ENCODE measurements at places on chromosomes 13 and 19.
A peak's percentile ranks its signal among the peaks of the same experiment; 100 is the strongest.

- no peak for DNase-seq
Measured at GRCh38 chr13:29474991-29475390, 120.5 kb downstream of the SLC7A1 start.

DNA sequence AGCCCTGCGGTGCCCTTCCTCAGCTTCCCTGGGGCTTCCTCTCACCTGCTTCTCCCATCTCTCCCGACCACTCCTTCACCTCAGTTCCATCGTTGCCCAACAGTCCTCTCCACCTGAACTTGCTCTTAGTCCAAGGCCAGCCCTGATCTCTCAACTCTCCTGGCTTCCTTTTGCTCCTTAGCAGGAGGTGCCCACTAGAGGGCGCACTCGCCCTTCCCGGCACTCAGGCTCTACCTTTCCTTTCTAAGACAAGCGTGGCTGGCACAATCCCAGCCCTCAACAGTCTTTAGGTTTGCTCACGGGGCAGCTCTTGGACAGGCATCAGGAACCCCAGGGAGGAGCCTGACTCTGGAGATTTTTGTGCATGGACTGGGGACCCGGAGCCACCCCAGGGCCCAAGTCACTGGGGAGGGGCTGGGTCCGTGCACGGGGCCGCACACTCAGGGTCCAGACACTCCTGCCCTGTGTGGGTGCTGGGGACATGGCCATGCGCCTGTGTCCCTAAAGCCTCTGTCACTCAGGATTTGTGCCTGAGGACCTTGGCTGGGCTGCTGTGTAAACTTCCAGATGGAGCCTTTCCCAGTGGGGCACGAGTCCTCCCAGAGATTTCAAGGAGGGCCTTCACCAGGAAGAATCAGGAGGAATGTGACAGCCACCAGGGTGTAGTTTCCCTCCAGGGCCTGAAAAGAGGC lies 12.1 kb upstream of the CEACAM8 start:
- peak; percentile 11 for DNase-seq

- no peak for DNase-seq
Measured at GRCh38 chr19:47641891-47642485, 33.1 kb downstream of the BICRA start.

- no peak for DNase-seq
Measured at GRCh38 chr19:50512999-50513745, 541 bp downstream of the ASPDH start.

DNA sequence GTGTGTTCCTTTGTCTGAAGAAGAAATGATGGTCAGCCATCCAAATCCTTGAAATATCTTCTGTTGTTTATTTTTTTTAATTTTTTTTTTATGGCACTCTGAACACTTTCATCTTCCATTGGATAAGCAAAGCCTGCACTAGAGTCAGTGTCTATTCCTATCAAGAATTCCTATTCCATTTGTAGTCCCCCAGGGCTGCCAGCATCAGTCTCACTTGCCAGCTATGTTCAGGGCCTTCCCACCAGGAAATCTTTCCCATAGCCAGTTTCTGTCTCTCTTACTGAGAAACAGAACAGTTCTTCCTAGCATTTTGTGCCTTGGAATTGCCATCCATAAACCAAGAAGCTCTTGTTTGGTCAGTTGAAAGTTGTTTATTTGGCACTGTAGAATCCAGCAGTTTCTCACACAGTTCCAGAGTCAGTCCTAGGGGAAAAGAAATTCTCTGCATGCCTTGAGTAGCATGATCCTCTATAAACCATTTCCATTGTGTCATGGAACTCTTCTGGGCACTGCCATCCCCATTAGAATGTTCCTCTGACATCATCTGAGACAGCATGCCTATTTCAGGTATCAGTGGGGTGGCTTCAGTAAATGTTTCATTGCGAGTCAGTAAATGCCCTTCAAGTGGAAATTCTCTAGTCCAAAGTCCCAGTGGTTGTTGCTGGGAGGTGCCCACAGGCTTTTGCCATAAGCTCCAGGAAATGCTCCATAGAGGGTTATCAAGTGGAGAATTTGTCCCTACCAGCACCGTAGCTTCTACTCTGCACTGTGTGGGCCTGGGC lies 18.7 kb upstream of the SPRYD7 start:
- no peak for DNase-seq

DNA sequence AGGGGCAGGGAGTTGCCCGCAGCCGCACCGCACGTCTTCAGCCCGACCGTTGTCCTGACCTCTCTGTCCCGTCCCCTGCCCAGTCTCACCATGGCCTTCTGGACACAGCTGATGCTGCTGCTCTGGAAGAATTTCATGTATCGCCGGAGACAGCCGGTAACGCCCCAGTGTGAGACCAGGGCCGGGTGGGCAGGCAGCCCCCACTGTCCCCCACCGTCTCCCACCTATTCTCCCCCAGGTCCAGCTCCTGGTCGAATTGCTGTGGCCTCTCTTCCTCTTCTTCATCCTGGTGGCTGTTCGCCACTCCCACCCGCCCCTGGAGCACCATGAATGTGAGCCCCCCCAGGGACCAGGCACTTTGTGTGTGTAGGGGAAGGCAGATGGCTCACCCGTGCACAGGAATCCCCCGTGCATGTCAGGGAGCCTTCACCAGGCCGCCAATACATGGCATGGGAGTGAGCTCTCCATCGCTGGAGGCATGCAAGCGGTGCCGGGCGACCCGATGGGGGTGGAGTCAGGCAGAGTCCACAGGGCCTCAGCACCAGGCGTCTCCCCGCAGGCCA lies 1.4 kb downstream of the ABCA7 start:
- DNase-seq, result no peak

GRCh38 chr13:94921181-94921580 lies 208.8 kb upstream of the SOX21 start:
- no peak for DNase-seq

GRCh38 chr13:85640727-85641126 lies 158.5 kb downstream of the SLITRK6 start:
- no peak for DNase-seq

GRCh38 chr19:18675779-18676178 lies 7.7 kb upstream of the CRTC1 start:
- DNase-seq, result no peak

- no peak for DNase-seq
Measured at GRCh38 chr19:14804765-14805164, 26.4 kb upstream of the ADGRE2 start.

GRCh38 chr19:4717191-4717965 lies 6.3 kb downstream of the DPP9 start:
- DNase-seq, result no peak

- peak; percentile 38 for DNase-seq
Measured at GRCh38 chr19:1837625-1838105, 10.6 kb downstream of the REXO1 start.

DNA sequence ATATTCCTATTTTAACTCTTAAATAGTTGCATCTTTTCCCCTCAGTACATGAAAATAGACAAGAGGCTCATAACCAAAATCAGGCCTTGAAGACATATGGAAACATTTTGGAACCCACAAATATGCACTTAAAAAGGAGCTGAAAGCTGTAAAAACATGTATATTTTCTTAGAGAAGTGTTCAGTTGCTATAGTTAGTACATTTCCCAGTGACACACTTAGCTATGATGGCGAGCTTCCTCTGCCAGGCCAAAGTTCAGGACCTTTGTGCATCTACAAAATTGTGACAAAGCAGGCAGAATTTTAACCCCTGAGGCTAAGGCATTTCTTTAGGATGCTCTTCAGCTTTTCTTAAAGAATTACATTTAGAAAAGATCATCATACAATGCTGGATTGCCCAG lies 54.5 kb downstream of the RCBTB2 start:
- DNase-seq, result no peak

DNA sequence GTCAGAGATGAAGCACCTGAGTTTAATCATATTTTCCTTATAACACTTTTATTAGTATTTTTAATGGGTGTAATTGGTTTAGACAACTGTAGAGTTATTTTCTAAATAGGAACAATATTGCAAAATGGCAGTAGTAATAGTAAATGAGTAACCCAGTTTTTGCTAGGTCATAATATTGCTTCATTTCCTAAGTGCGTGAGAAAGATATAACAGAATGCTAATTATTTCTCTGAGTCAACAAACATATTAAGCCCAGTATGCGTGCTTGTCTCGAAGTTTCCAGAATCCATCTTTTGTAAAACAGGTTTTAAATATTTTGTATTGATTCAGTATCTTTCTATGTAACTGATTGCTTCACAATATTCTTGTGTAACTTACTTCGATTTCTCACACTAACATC lies 315.3 kb downstream of the MYO16 start:
- DNase-seq, result no peak

GRCh38 chr19:5340637-5341447 lies at the start of gene PTPRS:
Gene PTPRS (minus strand): TSS chr19:5340812. CDS start chr19:5286140, 54,672 bp downstream.
- peak; percentile 82 for DNase-seq

- no peak for DNase-seq
Measured at GRCh38 chr13:107974409-107974808, 240.9 kb downstream of the LIG4 start.

GRCh38 chr19:12293777-12294248 lies 870 bp downstream of the ZNF44 start:
- DNase-seq, result peak; percentile 77

DNA sequence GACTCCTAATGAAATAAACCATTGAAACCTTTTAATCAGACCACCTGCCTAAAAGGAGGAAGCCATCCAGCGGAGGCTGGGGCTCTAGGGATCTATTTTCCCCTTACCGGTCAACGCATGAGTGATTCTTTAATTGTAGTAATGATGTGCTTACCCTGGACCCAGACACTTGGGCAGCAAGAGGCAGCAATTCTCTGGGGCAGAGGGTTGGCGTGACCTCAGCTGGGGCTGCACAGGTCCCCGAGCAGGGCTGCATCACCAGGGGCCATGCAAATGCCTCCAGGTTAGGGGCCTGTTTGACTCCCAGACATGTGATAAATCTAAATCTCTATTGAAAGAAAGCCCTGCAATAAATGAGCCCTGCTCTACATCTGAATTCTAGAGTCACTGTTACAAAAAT lies 194.2 kb upstream of the TSHZ3 start:
- DNase-seq, result no peak

- DNase-seq, result no peak
Measured at GRCh38 chr13:111620586-111620985, 300.1 kb downstream of the TEX29 start.

GRCh38 chr19:32403291-32403995 lies 2.1 kb upstream of the DPY19L3 start:
- no peak for DNase-seq

DNA sequence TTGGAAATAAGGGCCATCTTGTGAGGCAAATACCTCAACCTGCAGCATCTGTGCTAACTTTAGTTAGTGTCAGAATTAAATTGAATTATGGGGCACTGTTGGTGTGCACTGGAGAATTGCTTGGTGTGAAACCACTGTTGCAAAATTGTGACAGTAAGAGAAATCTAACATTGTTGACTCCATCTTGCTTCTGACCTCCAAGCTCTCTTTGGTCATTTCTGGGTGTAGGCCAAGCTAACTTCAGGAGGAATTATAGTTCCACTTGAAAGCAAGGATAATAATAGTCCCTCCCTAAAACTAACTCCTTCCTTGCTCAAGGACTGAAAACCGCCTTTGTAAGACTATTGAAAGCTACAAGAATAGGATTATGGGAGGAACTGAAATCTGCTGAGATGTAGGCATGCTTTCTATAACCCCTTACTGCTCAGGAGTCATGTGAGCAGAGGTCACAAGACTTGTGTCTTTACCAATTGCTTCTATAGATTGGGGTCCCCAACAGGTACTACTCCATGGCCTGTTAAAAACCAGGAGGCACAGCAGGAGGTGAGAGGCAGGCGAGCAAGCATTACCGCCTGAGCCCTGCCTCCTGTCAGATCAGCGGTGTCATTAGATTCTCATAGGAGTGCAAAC lies 24.9 kb upstream of the GAS6 start:
- no peak for DNase-seq

DNA sequence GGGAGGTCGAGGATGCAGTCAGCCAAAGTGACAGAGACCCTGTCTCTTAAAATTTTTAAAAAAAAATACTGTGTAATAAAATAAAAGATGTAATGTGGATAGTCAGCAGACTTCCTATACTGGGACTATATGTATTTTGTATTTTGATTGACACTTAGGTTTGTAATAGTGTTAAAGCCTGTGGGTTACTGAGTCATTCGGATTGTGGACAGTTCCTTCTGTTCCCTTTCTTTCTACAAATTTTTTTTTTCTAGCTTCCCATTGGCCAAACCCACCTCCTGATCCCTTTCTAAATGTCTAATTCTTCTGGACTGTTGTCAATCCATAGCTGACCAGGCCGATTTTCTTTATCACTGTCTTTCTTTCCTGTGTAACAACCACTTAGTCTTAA lies 108.0 kb downstream of the DNAJC3 start:
- no peak for DNase-seq

- DNase-seq, result no peak
Measured at GRCh38 chr13:79604752-79605151, 123.8 kb downstream of the NDFIP2 start.

DNA sequence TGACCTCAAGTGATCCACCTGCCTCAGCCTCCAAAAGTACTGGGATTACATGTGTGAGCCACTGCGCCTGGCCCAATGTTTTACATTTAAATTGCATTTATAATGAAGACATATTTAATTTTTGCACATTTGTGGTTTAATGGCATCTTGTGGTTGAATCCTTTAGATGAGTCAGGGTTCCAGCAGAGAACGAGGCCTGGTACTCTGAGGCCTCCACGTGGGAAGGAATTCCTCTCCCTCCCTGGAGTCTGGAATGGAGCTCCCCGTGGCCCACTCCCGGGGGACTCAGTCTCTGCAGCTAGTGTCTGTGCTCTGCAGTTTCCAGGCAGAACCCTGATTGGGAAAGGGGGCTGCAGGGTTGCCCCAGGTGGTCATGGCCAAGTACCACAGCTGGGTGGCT lies 24.2 kb downstream of the ZFR2 start:
- no peak for DNase-seq

- DNase-seq, result no peak
Measured at GRCh38 chr19:48190288-48190884, 19.9 kb downstream of the ZSWIM9 start.

DNA sequence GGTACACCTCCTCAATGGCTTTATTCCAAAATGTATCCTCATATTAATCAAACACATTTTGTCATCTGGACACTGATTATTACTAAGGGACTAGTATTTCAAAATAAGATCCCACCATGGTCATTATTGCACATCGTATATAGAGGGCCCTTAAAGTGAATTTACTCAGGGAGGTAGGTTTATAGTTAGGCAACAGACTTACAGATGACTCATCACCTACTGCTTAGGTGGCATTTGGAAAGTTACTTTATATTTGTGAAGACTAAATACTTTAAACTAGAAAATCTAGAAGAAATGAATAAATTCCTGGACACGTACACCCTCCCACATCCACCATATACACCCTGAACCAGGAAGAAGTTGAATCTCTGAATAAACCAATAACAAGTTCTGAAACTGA lies 353.0 kb downstream of the KCTD12 start:
- no peak for DNase-seq

- DNase-seq, result no peak
Measured at GRCh38 chr19:35738021-35738886, 4.0 kb downstream of the IGFLR1 start.

DNA sequence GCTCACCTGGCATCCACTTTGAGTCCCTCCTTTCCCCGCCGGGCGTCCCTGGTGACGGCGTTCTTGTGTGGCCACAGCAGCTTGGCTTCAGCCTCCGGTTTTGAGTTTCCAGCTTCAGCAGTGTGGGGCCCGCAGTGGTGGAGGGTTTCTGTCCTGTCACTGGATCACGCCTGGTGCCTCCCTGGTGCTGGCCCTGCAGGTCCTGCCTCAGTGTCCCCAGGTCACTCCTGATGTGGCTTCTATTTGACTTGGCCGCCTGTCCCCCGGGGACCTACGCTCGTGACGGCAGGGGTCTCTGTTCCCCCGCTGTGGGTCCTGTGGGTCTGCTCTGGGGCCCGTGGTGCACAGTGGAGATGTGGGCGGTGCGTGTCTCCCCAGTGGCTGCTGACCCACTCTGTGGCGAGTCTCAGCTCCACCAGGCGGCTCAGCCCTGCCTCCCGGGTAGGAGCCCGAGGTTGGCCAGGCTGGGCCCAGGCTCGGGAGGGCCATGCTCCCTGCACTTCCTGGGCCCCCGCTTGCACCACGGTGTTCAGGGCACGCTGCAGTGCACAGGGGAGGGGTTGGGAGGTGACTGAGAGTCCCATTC lies 1.9 kb downstream of the ATP4B start:
- no peak for DNase-seq
